Stomach (tissue), 19 donors: ENCODE measurements at places on chromosomes 7 and 10.
A peak's percentile ranks its signal among the peaks of the same experiment; 100 is the strongest.

GRCh38 chr7:39709768-39710311, 86.5 kb downstream of the RALA start:
- DNase-seq, result peak; percentile 95

DNA sequence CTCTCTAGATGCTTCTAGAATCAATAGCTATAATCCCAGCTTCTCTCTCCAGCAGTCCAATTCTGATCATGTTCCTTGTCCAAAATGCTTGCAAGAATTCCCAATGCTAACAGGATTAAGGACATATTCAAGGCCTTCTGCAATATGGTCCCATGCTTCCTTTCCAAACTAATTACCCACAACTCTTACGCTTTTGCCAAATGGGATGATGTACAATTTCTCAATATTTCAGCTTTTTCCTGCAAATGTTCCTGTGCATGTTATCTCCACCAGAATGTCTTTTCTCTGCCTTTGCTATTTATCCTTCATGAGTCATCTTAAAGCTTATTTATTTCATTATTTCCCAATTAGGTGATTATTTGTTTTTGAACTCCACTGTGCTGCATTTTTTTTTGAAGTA, 556.4 kb downstream of the SORCS1 start:
- no peak for DNase-seq

DNA sequence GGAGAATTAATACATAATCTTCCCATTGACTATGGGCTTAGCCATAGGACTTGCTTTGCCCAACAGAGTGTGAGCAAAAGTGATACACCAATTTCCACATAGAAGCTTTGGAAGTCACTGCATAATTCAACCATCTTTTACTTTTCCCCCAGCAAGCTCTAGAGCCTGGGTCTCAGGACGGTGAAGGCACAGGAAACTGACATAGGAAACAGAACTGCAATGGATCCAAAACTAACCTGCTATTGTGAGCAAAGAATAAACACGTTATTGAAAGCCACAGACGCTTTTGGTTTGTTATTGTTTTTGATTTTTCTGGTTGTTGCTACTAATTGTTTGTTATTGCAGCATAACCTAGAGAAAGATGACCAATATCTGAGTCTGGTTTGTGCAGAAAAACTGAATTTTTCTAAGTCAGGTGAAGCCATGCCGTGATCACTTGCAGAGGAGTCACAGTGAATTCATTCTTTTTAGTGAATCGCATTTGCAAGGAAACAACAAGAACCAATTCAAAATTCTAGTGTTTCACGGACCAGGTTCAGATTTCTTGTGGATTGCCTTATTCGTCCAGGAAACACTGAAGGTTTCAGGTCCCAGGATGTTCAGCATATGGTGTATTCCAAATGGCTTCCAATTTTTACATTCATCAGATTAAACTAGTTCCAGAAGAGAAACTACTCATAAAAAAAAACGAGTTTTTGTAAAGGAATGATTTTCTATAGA, 52.8 kb downstream of the CUBN start:
- DNase-seq, result no peak

GRCh38 chr7:155741082-155741481, 71.2 kb downstream of the SHH start:
- DNase-seq, result no peak

DNA sequence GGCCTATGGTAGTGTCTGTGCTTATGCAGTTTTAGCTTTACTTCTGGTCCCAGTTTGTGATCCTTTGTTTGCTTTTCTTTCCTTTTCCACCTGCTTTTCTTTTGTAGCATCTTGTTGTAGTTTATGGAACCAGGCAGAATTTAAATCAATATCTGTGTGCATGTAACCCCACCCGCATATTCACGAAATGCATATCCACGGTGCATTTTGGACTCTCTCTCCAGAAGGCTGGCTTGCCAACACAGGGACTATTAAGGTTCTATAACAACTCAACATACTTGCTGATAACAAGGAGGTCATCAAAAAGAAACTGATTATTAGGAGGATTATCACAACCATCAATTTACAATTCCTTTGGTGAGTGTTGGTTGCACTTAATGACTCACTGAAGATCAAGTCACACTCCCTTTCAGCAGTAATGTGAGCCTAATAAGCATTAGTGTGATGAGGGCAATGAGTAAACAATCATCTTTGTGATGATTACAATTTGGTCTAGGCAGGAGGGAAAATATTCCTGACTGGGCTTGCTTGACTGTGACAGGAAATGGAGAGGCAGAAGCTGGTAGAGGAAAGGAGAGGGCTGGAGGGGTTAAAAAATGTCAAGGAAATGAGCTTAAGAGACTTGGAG, 378.6 kb downstream of the REEP3 start:
- no peak for DNase-seq

DNA sequence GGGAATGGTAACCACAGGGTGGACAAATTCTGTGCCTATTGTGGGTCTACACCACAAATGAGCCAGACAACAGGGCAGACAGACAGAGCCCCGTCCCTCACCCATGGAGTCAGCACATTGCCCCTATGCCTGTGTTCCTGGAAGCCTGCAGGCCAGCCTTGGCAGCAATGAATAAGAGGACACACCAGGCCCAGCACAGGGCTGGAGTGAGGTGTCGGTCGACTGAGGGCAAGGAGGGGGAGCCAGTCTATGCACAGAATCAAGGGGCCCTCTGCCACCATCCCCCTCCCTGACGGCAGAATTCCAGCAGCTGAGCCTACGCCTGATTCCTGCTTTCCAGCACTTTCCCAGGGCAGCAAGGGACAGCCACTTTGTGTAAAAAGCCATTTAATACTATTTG, 98.2 kb downstream of the CALN1 start:
- no peak for DNase-seq

- no peak for DNase-seq
Measured at GRCh38 chr10:82213784-82214183, 338.8 kb downstream of the NRG3 start.

- DNase-seq, result no peak
Measured at GRCh38 chr7:76257973-76258372, 44.5 kb upstream of the HSPB1 start.

- no peak for DNase-seq
Measured at GRCh38 chr7:149723082-149723767, 50.2 kb downstream of the ZNF467 start.

DNA sequence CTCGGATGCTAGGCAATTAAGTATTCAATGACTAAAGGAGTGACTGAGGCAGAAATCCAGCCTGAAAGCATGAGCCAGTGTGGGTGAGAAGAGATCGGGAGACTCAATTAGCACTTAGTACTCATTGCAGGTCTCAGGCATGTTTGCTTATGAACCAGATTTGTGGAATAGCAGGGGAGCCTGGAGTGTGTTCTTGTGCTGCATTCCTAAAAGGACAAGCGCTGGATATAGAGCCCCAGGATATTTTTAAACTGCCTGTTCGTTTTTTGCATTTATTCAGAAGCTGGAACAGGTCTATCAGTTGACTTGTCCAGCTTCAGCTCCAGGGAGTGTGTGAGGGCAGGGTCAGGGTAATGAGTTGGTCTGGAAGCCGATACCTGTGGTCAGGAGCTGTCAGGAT, 120.3 kb downstream of the BMPER start:
- no peak for DNase-seq

- DNase-seq, result no peak
Measured at GRCh38 chr7:80288175-80289122, 153.8 kb downstream of the GNAI1 start.

GRCh38 chr10:29657719-29658274, 23.0 kb upstream of the SVIL start:
- no peak for DNase-seq

- no peak for DNase-seq
Measured at GRCh38 chr7:115516341-115516740, 514.2 kb downstream of the TFEC start.

DNA sequence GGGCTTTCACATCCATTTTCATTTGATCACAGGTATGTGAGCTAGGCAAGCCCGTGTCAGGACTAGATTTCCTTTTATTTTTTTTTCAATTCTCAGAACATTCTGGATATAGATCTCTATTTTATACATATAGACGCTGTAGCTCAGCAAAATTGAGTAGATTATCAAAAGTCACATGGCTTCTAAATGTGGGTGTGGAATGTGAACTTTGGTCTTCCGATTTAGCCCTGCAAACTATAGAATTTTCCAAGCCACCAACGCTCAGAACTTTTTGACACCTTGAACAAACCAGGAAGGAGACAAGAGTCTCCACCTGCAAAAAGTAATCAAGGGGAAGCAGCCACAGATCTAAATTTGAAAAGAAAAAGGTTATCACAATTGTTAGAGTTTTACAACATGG, 15.9 kb upstream of the FFAR4 start:
- no peak for DNase-seq

DNA sequence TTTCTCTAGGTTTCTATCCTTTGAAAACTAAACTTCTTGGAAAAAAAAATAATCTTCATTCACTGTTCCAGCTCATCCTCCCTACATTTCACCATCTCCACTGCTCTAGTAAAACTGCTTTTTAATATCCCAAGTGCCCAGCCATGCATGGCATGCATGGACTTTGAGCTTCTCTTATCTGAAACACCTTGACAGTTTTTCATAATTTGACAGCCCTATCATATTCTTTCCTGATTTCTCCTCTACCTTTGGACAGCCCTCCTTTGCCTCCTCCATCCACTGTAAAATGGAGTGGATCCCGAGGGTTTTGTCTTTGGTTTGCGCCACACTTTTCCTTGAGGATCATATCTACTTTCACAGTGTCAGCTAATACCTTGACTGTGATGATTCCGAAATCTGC, 212.8 kb downstream of the ANK3 start:
- peak; percentile 24 for DNase-seq

- no peak for DNase-seq
Measured at GRCh38 chr7:69749994-69750393, 151.7 kb downstream of the AUTS2 start.

DNA sequence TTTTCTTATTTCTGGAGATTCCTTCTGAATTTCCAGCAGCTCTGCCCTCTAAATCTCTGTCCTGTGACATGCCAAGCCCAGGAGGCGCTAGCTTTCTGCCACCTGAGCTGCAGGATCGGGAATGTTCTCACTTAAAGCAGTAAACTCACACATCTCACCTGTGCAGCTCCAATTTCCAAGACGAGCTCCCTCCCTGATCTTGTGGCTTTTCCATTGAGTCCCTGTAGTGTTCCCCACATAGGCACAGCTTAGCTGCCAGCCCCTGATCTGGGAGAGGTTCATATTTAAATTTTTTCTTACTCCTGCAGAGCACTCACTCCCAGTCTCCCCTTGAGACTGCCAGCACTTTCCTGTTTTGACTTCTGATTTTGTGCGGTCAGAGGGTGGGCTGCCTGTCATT, 479.3 kb downstream of the GLRX3 start:
- DNase-seq, result no peak
